ENCODE measurements at places on chromosomes 12 and 14.
A peak's percentile ranks its signal among the peaks of the same experiment; 100 is the strongest.

GRCh38 chr12:114030451-114030850, 64.3 kb upstream of the RBM19 start:
- no peak for DNase-seq

- no peak for DNase-seq
Measured at GRCh38 chr14:75005357-75005756, 2.6 kb downstream of the EIF2B2 start.

DNA sequence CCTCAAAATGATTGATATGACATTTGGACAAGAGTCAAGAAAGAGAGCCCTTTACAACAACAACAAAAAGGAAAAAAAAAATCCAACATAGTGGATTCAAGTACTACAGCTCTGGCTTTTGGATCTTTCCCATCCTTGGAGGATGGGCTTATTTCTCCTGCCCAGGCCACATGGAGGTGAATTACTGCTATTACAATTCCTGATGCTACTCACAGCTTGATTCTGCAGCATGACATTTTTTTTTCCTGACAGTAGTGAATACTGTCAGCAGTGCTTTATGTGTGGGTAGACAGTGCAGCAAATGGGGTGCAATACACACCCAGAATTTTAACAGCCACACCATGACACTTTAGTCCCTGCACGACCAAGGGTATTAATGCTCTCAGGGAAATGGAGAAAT, 42.5 kb upstream of the HSP90B1 start:
- no peak for DNase-seq

DNA sequence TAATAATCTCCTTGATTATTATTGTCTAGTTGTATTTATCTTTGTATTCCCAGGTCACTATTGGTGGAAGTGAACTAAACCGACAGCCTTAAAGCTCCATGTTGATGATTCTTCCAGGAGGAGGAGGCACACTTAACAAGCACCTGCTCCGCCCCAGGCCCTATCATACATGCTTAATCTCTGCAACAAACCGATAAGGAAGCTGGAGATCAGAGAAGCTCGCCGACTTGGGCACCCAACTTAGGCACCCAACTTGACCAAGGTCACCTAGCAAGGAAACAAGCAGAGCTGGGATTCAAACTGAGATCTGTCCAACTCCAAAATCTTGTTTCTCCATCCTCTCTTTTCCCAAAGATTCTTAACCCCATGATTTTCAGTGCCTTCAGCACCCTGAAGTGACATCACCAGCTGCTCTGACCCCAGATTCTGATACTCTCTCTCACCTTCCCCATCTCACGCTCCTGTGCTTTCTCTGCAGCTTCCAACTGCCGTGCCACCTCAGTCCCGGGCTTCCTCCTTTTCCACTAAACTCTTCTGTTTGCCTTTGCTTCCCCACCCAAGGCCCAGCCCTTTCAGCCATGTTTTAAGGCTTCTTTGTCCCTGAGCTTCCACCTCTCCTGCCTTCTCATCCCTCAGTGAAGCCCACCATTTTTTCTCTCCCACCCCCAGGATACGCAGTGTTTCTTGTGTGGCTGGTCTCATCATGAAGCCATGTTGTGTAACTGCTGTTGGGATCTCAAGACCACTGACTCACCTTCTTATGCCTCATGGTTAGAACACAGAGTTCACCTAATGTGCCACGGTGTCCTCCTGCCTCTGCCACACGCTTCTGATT, 6.6 kb upstream of the KRT18 start:
- no peak for DNase-seq

DNA sequence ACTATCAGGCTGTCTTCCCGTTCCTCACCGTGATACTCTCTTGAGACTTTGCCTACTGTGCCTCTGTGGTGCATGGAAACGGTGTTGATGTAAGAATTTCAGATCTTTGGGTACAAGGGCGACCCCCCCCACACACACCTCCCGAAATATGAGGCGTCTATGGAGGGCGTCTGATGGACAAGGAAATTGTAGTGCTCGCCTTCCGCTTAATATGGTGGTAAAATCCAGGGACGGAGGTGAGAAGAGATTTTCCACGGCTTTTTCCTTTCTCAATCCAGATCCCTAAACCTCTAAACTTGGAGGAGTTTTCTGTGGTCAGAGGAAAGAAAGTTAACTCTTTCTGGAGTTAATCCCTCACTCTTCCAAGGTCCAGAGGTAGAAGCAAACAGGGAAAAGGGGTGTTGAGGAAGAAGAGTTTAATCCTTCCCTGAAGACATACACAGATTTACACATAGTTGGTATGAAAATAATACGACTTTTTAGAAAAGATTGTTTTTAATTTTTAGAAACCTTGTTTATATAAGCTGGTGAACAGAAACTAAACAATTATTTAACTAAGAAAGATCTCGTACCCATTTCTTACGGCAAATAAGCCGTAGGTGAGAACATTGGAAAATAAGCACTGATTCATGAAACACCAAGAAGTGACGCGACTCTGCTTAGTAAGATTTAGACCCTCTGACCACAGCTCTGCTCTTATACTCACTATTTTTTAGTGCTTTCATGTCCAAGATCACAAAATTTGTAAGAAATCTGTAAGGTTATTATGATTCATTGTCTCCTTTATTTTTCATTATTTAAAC, 23.1 kb upstream of the RNASE12 start:
- DNase-seq, result no peak

GRCh38 chr12:127238107-127238506, 1028.9 kb upstream of the TMEM132C start:
- DNase-seq, result no peak

DNA sequence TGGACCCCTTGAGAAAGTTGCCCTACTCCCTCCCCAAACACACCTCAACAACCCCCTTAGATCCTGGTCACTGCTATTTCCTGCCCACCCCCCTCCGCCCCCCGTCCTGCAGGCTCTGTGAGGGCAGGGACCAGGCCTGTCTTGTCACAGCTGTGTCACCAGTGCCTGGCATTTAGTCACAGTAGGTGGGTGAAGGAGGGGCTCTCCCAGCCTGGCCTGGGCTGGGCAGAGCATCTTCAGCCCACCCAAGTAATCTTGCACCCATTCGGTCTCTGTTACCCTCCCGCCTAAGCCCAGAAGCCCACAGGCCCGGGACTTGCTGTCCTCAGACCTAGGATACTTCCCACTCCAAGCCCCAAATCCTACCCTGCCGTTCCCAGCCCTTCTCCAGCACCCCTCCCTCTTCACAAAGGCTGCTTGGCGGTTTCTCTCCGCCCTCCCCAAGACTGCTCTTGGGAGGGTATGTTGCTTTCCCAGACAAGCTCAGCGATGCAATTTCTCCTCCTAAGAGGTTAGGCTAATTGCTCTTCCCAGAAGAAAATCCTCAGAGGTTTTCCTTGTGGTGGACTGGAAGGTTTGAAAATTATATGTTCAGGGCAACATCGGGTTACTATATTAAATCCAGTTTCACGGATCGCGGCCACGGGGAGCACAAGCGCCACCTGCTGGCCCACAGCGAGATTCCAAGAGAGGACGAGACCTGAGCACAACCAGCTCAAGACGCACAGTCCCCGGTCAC, 50.8 kb upstream of the ZFP36L1 start:
- peak; percentile 86 for DNase-seq

DNA sequence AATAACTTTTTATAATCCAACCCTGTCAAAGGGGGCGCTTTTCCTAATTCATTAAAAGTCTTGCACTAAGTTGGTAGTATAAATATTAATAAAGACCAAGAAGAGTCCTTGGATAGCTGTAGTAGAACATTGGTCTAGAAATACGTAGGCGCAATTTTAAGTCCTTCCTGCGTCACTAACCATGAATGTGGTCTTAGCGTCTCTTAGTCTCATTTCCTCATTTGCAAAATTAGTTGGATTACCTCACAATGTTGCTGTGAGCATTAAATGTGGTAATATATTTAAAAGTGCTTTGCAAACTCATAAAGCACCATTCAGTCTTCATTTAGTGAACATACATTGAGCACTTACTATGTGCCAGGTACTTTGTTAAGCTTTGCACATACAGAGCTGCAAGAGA, 149.7 kb downstream of the AEBP2 start:
- DNase-seq, result no peak

DNA sequence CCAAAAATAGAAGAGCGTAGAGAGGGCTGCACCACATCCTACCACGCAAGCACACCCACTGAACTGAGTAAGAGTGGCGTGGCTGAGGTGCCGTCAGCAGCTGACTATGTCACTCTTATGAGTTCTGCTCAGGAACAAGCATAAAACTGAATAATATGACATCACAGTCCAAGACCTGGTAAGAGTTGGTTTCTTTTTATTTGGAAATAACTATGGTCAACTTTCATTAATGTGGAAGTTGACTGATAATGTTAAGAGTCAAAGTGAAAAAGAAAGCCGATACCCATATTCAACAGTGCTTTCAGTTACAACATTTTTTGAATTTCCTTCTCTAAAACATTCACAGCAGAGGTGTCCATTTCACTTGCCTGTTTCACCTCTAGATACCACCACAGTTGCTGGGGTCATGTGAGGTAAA, 44.6 kb downstream of the GNS start:
- no peak for DNase-seq

DNA sequence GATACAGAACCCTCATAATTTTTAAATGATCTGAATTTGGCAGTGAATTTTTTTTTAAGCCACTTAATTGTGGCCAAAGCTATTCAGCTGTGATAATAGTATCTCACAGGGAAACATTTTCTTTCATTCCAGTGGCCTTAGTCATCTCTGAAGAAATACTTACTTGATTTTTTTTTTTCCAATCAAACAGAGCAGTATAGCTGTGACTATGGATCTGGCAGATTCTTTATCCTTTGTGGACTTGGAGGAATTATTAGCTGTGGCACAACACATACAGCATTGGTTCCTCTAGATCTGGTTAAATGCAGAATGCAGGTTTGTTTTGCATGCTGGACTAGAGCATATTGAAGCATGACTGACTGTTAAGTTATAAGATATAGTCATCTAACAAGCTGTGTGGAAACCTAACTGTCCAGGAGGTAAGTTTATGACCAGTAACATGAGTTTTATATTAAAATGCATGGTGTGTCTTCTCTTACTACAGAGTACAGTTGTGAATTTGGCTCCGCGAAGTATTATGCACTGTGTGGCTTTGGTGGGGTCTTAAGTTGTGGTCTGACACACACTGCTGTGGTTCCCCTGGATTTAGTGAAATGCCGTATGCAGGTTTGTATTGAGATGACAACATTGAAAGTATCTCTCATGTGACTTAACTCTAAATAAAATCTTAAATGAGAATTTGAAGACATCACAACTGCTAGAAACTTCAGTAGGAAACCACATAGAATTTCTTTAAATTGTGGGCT, 1.9 kb downstream of the SLC25A3 start:
- DNase-seq, result no peak

DNA sequence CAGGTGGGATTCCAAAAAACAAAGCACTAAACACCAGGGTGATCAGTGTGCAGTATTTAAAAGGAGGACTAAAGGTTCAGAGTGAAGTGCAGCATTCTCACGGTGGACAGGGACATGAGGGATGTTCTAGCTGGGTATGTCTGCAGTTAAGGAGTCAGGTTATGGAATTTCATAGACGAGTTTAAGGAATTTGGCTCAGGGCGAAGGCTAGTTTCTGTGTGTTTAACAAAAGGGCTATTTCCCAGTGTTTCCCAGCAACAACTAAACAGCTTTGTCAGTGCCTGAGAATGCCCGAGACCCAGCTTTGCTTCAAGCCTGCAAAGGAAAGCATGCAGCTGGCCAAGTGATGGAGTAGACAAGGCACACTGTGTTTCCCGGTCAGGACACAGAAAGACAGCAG, 7.0 kb downstream of the KRT1 start:
- no peak for DNase-seq

GRCh38 chr12:89461649-89462612, 62.7 kb downstream of the GALNT4 start:
- no peak for DNase-seq

GRCh38 chr14:63039866-63040265, 5.4 kb downstream of the KCNH5 start:
- no peak for DNase-seq

- DNase-seq, result no peak
Measured at GRCh38 chr12:92784356-92784755, 81.6 kb downstream of the PLEKHG7 start.

- no peak for DNase-seq
Measured at GRCh38 chr14:70014406-70015095, 135.3 kb downstream of the SMOC1 start.

GRCh38 chr14:75331471-75331870, 52.8 kb downstream of the FOS start:
- no peak for DNase-seq

DNA sequence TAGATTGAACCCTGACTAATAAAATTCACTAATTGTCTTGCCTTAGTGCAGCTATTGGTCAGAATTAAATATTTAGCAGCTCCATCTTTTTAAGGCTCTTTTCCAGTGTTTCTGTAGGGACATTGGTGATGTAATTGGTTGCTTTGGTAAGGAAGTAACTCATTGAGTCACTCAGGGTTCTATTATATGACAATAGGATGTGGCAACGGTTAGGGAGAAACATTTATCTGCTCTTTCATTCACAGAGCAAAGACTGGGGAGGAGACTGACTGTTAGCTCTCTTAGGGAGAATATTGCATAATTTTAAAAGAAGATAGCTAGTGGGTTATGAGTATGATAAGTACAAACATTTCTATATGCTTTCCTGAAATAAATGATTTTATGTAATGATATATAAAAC, 616.5 kb downstream of the TRHDE start:
- DNase-seq, result no peak

- no peak for DNase-seq
Measured at GRCh38 chr12:116266631-116267349, 10.7 kb downstream of the MED13L start.

- DNase-seq, result no peak
Measured at GRCh38 chr14:57930241-57930975, 64.5 kb upstream of the SLC35F4 start.

DNA sequence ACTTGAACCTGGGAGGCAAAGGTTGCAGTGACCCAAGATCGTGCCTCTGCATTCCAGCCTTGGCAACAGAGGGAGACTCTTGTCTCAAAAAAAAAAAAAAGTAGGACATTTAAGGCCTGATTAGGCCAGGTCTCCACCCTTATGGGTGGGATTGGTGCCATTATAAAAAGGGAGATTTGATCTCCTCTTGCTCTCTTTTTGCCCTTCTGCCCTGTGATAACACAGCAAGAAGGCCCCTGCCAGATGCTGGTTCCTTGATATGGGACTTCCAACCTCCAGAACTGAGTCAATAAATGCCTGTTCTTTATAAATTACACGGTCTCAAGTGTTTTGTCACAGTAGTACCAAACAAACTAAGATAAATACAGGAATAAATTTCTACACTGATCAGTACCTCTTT, 81.0 kb downstream of the C2CD5 start:
- DNase-seq, result no peak
